ENCODE measurements at places on chromosomes 4 and X.

DNA sequence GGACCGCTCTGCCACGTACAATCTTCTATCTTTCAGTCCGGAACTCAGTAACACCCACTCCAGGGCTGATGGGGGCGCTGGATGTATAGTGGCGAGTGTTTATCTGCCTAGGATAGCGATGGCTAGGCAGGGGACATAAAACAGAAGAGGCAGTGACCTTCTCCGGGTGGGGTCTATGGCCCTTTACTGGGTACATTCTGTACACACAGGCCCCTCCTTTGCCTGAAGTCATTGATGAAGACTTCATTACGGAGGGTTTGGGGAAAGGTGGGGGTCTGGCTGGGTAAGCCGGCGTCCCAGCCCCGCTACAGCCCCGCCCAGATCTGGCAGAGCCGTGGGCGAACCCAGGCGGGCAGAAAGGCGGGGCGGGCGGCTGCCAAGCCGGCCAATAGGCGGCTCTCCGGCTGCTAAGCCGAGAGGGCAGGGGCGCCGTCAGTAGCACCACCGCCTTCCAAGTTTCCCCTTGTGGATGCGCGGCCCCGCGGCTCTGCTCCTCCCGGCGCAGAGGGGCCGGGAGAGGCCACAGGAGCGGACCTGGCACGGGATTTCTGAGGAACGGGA is at the start of gene CHST7:
TSS of gene CHST7 (plus strand) at position 435 of the 561 bp plus-strand sequence. CDS start 167 bp downstream, outside the sequence.
- DNase-seq: no peak

DNA sequence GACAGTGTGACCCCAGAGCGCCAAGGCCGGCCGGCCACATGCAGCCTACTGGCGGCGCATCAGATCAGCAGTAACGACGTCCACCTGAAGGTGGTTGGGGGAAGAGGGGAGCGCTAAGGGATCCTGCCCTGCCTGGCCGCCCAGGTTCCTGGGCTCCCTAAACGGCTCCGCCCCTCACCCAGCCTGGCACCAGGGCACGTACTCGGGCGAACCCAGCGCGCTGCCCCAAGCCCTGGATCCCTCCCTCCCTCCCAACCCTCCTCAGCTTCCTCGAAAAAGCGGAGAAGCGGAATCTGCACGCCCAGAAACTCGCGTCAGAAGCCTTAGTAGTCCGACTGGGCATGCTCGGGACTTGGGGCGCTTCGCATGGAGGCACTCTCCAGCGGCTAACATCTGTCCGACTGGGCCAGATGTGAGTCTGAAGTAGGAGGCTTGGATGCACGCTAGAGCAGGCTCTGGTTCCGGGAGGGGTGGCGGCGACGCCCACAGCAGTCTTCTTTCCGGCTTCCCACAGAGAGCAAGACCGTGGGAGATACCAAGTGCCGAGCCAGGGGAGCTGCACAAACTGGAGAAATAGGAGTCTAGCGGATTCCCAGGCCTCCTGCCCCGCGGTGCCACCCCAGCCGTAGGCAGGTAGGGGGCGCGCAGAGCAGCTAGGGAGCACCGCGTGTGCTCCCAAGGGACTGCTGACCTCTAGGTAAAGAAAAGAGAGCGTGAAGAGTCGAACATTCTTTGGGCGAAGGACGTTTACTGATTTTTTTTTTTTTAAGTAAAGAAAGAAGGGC is 114.3 kb upstream of the TEX13C start:
- no peak for DNase-seq

DNA sequence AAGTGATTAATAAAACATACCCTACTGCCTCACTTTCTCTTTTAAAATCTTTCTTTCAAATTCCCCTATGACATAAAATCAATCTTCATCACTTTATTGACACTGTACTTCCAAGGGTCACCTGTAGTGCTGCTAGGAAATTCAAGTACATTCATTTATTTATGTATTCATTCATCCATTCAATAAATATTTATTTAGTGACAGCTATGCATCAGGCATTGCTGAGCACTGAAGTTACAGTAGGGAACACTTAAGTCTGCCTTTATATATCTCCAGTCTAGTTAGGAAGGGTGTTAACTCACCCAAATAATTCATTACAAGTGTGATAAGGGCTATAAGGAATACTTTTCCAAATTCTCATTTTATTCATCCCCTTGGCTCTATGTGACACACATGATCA is 2.3 kb downstream of the SYTL5 start:
- DNase-seq: no peak

- DNase-seq: no peak
Observed at GRCh38 chr4:126937846-126938422, 694.8 kb upstream of the INTU start.

DNA sequence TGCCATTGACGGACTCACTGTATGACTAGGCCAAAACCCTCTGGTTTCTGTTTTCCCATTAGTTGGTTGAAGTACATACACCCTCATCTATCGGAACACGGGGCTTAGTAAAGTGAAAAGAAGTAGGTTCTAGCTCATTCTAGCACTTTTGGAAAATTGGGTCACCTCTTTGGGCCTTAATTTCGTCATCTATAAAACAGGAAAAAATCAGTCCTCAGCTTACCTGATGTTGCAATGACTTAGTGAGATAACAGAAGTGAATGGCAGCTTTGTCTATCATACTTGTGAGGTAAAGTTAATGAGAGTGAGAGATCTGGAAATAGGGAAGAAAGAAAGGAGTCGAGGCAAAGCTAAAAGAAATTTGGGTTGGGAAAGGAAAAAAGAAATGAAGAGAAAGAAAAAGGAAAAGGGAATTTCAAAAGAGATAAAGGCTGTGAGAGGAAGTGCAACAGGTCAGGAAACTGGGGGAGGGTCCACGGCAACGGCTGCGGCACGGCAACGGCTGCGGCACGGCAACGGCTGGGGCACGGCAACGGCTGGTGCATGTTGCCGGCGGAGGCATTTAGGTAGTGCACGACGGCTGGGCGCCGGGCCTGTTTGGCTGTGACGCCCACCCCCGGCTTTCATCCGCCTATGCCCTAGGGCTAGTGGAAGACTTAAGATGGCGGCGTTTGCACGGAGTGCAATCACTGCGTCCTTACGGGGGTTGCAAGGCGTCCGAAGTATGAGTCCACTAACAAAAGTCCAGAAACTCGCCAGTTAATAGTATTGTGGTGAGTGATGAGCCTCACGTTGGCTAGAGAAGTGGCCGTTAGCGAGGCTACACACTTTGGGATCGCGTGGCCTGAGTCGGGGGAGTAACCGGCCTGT is 360.1 kb upstream of the ZCCHC13 start:
- peak; percentile 76 for DNase-seq

DNA sequence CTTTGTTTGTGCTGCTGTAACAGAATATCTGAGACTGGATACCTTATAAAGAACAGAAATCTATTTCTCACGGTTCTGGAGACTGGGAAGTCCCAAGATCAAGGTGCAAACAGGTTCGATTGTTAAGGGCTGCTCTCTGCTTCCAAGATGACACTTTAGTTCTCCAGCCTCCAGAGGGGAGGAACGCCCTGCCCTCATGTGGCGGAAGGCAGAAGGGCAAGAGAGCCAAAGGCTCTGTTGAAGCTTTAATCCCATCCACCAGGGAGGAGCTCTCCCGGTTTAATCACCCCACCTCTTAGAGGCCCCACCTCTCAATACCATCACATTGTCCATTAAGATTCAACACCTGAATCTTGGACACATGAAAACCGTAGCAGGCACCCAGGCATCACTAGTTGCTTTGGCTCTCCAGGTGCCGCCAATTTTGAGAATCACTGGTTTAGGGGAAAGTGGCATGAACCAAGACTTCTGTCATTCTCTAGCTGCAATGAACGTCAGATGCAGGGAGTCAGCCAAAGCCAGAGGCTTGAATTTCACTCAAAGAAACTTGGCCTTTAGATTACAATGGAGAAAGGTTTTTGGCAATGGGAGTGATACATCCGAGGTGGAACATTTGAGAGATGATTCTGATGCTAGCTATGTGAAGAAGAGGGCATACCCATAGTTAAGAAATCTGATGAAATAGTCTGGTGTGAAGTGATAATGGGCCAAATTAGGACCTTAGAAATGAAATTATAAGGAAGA is 15.7 kb downstream of the FHL1 start:
- DNase-seq: no peak

DNA sequence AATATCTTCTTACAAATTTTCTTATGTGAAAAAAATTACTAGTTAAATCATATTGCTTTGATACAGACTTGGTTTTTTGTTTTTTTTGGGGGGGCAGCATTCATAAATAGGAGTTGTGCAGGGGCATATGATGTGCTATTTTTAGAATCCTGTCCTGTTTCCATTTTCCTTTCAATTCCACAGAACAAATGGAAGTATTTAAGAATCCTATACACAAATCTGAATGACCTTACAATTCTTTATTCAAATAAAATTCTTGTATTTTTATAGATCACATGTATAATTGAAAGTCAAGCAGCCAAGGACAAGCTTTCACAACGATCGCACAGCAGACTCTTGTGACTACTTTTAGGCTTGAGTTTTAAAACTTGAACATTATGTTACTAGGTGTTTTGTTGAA is 523.9 kb downstream of the ANKRD50 start:
- DNase-seq: no peak

- DNase-seq: no peak
Observed at GRCh38 chr4:120841580-120841979, 80.9 kb downstream of the PRDM5 start.

DNA sequence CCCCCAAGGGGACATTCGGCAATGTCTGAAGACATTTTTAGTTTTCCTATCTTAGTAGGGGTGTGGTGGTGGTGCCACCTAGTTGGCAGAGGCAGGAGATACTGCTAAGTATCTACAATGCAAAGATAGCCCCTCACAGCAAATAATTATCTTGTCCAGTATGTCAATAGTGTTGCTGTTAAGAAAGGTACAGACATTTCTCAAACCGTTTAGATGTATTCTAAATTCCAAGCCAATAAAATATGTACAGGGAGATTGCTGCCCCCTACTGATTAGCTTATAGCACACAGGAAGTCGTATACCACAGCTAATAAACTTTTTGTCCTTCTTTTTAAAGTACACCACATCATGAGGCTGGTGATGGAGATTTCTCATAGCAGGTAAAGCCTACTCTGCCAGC is 260.5 kb downstream of the TMA16 start:
- no peak for DNase-seq

- DNase-seq: no peak
Observed at GRCh38 chrX:54116391-54116790, 66.7 kb downstream of the FAM120C start.

- peak; percentile 14 for DNase-seq
Observed at GRCh38 chr4:27010334-27010940, 149.8 kb downstream of the STIM2 start.

DNA sequence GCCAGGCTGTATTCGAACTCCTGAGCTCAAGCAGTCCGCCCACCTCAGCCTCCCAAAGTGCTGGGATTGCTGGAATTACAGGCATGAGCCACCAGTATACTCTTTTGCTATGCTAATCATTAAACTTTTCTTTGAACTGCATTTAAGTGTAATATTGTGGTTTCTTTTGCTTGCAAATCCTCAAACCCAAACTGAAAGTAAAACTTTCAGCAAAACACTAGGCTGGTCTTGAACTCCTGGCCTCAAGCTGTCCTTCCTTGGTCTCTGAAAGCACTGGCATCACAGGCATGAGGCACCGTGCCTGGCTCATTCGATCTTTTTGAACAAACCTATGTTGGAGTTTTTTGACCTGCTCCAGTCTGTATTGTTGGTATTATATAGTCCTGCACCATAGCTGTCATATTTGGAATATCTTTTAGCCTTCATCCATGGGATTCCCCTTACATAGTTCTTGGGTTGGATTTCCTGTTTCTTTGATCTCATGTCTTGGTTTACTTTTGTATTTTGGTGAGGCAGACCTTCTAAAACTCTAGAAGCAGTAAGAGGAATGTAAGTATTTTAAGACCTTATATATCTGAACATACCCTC is 34.1 kb downstream of the MOB1B start:
- DNase-seq: no peak

GRCh38 chrX:134572816-134573682 is 85.2 kb downstream of the PLAC1 start:
- DNase-seq: no peak

DNA sequence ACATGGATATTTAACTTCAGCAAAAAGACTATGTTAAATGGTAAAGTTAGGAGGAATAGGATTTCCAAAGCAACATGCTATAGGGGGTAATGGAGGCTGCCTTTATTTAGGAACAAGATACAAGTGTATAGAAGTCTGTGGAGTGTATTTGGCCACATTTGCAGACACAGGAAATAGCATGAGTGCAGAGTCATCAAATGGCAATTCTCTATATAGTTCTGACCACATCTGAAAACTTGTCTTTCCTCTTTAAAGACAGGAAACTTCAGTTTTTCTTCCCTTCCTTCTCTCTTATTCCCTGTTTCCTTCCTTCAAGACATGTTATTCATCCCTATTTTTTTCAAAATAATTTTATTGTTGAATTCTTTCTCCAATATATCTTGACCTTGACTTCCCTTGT is 119.3 kb upstream of the PITX2 start:
- no peak for DNase-seq

- no peak for DNase-seq
Observed at GRCh38 chrX:98405376-98405775, 1521.7 kb downstream of the RPA4 start.

DNA sequence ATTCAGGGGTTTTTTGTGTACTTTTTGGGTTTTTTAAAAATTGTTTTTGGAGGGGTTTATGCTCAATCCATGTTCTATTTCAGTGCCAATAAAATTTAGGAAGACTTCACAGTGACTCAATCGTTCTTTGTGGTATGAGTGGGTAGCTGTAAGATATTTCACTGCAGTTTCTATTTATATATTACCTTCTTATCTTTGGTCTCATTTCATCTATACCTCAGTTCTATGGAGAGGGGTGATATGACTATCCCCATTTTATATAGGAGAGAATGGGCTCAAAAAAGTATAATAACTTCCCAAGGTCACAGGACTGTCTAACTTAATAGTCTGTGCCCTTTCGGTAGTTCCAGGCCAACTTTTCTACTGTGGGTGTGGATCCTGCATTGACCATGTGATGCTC is 74.4 kb downstream of the MSN start:
- no peak for DNase-seq

GRCh38 chrX:69387567-69388487 is 116.3 kb upstream of the NALF2 start:
- DNase-seq: no peak

- no peak for DNase-seq
Observed at GRCh38 chr4:74203467-74203866, 45.5 kb downstream of the MTHFD2L start.

GRCh38 chr4:86264241-86264640 is 95.6 kb downstream of the MAPK10 start:
- DNase-seq: no peak

DNA sequence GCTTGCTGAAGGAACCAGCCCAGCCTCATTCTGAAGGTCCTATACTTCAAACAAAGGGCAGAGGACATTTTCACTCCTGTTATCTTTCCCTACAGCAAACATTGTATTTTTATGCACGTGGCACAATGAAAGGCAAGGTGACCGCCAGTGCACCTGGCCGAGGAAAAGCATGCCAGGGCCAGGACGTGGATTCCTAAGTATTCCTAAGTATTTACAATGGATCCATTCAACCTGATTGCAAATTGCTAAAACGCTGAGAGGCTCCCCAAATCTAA is 127.9 kb upstream of the FTHL17 start:
- no peak for DNase-seq
